Daoy (cell line): ENCODE measurements at places on chromosomes 7 and 10. TPM values are rescaled to one million over a fixed set of nuclear protein-coding genes. Genes with fewer than 3 reads are reported as not detected.

GRCh38 chr10:127526161-127526560 lies 22.9 kb upstream of the NPS start:
- DNase-seq = no peak

DNA sequence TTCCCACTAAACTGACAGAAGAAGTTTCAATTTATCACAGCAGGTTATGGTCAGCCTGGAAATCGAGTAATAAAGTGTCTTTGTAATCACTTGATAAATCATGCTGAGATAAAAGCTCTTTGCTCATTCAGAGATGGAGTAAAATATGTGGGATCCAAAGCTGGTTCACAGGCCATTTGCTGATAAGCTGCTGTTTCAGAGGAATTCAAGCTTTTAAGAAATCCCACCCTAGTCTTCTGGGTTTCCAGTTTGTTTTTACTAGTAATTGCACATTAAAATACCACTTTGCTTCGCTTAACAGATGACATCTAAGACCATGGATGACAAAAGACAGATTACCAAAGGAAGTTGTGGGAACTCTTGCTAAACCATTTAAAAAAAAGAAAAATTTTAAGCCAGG lies 37.4 kb upstream of the CDK6 start:
- DNase-seq = peak; percentile 62

- no peak for DNase-seq
Measured at GRCh38 chr7:154896076-154896475, 106.8 kb downstream of the PAXIP1 start.

GRCh38 chr10:64115471-64115870 lies 594.3 kb downstream of the REEP3 start:
- no peak for DNase-seq

SPDYE9 gene
- not detected in 2 replicates for total RNA-seq

- DNase-seq = no peak
Measured at GRCh38 chr10:436013-436697, 253.3 kb downstream of the DIP2C start.

PNLIPRP2 gene
- not detected in 2 replicates for total RNA-seq

DNA sequence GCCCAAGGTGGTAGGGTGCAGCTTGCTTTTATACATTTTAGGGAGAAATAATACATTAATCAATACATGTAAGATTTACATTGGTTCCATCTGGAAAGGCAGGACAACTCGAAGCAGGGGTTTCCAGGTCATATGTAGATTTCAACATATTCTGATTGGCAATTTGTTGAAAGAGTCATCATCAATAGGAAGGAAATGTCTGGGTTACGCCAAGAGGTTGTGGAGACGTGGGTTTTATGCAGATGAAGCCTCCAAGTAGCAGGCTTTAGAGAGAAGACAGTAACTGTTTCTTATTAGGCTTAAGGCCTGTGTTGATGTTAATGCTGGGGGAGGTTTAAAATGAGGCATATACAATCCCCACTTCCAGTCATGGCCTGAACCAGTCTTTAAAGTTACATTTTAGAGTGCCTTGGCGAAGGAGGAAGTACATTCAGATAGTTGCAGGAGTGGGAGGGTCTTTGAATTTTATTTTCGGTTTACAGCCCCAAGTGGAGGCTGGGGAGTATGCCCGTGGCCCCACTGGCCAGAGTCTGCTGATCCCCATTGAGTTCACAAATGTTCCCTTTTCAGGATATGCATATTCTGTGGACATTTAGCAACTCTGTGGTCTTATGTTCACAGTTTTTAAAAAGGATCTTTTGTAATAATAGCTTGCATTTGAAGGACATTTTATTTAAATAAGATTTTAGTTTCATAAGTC lies 166.0 kb upstream of the GDF10 start:
- no peak for DNase-seq

PAPSS2 gene
- 6.3 and 9.9 TPM in 2 replicates for total RNA-seq

- DNase-seq = no peak
Measured at GRCh38 chr10:69056129-69056528, 31.8 kb upstream of the SRGN start.

DNA sequence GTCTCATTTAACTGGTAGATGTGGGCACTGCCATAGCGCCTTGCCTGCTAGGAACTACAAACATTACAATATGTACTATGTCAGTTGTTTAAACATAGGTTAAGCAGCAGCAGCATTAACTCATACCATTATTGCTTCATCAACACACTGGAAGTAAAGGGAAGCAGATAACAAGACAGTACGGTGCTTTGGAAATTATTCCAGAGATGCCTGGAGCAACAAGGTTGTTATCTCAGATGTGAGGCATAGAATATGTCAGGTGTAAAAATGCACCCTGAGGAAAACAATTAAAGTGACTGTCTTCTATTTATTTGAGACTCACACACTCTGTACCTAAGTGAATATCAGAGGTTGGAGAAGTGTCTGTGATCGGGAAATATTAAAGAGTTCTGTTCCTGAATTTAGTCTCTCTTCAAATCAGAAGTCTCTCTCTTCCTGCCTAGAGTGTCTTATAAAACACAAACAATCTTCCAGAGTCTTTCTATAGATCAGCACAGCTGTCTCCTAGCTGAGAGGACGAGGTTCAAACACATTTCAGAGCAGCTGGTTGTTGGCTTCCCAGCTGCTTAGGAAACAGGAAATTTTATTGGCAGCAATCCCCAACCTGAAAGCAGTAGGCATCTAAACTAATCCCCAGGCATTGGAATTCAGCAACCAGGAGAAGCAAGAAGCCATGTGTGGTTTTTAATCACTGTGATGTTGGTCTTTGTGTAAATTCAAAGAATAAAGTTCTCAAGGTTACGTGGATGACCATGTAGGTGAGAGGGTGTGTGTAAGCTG lies 994.4 kb upstream of the LRRTM3 start:
- DNase-seq = no peak

CTTNBP2 gene
- total RNA-seq = 3.6 TPM in 2 replicates

CYP26C1 gene
- total RNA-seq = 0.11 TPM in 1 of 2 replicates, not detected in the other

DNA sequence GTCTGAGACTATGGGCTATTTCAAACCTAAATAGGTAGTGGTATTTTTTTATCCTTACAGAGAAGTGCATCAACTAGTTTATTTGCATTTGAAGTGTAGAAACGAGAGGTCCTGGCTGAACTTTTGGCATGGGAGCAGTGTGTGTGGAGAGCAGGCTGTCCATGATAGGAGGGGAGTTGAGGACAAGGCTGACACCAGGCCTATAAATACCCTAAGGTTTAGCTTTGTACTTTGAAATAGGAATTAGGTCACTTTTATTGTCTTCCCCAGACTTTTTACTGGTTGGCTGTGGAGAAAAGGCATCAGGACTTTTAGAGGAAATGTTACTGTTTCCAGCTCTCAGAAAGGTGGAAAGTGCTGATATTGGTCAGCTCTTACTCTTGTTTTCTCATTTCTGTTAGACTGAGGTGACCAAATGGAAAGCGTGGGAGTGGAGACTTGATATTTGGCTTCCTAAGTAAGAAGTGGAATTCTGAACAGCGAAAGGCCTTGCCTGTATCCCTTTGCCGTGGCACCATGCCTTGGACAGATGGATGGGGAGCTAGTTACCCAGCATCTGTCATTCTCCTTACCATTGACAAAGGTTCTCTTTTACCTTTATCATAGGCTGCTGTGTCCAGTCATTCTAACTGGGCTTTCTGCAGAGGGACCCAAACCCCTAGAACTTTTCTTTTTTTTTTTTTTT lies 46.0 kb downstream of the GBF1 start:
- DNase-seq = no peak

ITGB1 gene
- total RNA-seq = 534 and 586 TPM in 2 replicates

DNA sequence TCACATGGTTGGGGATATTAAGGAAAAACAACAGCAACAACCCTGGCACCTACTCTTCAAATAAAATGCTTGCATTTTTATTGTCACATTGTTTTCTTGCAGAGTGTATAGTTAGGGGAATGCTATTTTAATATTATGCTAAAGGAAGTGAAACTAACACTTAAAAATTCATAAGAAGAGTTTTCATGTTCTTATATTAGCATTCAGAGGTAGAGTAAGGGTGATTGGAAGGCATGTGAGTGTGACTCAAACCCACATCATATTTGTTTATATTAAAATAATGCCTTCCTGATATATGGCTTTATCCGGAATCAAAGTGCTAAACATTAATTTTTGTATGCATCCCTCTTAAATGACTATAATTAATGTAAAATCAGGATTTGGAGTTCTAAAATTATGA lies 59.8 kb upstream of the TES start:
- DNase-seq = no peak

DNA sequence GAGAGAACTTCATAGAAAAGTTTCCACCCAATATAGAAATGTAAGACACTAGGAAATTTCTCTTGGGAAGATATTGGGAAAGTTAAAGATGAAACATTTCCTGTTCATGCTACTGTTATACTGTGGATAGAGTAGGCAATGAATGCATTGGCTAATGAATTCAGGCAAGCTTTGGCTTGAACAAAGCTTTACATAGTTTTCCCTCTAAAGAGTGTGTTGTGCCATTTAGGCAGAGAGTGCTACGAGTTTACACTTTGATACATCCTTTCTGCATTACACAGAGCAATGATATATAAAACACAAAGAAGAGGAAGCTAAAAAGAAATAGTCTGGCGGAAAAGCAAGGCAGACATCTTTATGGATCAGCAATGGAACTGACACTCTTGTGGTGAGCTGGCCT lies 125.9 kb upstream of the SHH start:
- DNase-seq = no peak

GRCh38 chr7:28641752-28642545 lies 229.6 kb downstream of the CREB5 start:
- DNase-seq = no peak

ZPBP gene
- not detected in 2 replicates for total RNA-seq
